Aorta (tissue), 5 donors: ENCODE measurements at places on chromosomes 3 and 15. TPM values are rescaled to one million over a fixed set of nuclear protein-coding genes. Genes with fewer than 3 reads are reported as not detected.

SATB1 gene
- total RNA-seq: 41.1 TPM

SLC22A13 gene
- total RNA-seq: 1.3 TPM

CCDC80 gene
- 1,615 TPM for total RNA-seq

TMEM207 gene
- not detected for total RNA-seq

RBPMS2 gene
- total RNA-seq: 6.9 TPM

BSN gene
- total RNA-seq: 0.75 TPM

TRPC1 gene
- total RNA-seq: 29.2 TPM

DAPK2 gene
- 8.0 TPM for total RNA-seq

GPR156 gene
- 0.42 TPM for total RNA-seq

SEMA3G gene
- 23.8 TPM for total RNA-seq

TLR9 gene
- 0.42 TPM for total RNA-seq

GPR149 gene
- total RNA-seq: not detected

SAMD7 gene
- not detected for total RNA-seq

ARGFX gene
- not detected for total RNA-seq

- H3K4me3 ChIP-seq: no peak overlapping the region
- H3K36me3 ChIP-seq: no peaks in the 10 kb centered on the region
- H3K27ac ChIP-seq: no peak overlapping the region
Observed at GRCh38 chr3:172643506-172644179, 67.2 kb downstream of the NCEH1 start.

DNA sequence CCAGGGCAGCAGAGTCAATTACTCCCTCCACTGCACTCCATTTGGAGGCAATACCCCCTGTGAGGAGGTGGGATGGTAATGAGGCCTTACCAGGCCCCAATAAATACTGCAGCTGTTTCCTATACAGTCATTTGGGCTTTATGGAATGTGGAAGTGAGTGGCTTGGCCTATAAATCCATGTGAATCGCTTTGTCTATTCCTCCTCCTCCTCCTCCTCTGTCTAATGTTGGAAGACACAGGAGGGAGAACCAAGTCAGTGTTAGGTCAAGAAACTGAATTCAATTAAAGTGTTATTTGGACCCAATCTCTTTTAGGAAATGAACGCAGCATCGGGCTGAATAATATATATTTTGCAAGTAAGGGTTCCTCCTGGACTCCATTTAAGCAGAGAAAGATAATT, 17.3 kb upstream of the SRGAP3 start:
- no peaks in the 10 kb centered on the region for H3K4me1 ChIP-seq
- H3K4me3 ChIP-seq: no peak overlapping the region
- no peaks in the 10 kb centered on the region for H3K27me3 ChIP-seq
- no peaks in the 10 kb centered on the region for H3K36me3 ChIP-seq
- no peak for DNase-seq
- H3K27ac ChIP-seq: no peak overlapping the region

DNA sequence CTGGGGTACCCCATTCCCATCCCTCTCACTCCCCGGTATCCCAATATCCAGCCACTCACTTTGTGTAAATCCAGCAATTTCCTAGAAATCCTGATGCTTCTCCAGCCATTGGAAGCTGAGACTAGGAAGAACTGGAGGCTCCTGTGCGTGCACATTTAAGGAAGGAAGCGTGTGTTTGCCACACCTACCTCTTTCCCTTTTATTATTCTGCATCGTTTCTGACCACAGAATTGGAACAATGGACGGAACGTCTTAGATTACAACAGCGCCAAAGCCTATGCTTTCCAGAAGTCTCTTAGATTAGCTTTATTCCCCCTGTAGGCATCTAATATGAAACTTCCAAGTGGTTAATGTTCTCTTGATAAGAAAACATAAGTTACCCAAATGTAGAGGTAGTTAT, 234.8 kb upstream of the TRIM42 start:
- H3K4me3 ChIP-seq: no peak overlapping the region
- DNase-seq: no peak
- no peaks in the 10 kb centered on the region for H3K27me3 ChIP-seq
- H3K36me3 ChIP-seq: no peaks in the 10 kb centered on the region

DNA sequence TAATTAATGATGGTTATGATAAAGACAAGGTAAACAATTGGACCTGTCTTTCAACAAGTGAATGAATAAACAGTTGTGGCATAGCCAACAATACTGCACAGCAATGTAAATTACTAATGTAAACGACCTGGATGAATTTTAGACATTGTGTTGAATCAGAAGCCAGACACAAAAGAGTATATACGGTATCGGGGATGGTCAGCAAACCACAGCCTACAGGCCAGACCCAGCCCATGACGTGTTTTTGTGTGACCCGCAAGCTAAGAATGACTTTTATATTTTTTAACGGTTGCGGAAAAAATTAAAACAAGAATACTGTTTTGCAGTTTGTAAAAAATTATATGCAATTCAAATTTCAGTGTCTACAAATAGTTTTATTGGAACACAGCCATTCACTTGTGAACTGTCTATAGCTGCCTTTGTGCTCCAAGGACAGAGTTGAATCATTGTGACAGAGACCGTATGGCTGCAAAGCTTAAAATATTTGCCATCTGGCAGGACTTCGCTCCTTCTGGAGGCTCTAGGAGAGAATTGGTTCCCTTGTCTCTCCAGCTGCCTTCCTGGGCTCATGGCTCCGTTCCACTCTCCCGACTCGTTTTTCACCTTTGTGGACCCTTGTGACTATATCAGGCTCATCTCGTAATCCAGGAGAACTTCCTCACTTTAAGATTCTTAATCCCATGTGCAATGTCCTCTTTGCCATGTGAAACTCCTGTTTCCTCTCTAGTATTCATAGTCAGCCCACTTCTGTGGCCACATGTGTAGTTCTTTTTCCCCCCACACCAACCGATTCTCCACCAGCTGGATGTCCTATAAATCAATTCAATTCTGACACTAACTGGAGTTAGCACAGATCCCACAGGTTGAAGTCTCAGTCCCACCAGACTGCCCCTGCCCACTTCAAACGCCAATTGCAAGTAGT, 72.7 kb downstream of the CMTM8 start:
- H3K27ac ChIP-seq: no peak overlapping the region
- no peaks in the 10 kb centered on the region for H3K27me3 ChIP-seq
- no peaks in the 10 kb centered on the region for H3K36me3 ChIP-seq
- H3K4me1 ChIP-seq: no peaks in the 10 kb centered on the region

DNA sequence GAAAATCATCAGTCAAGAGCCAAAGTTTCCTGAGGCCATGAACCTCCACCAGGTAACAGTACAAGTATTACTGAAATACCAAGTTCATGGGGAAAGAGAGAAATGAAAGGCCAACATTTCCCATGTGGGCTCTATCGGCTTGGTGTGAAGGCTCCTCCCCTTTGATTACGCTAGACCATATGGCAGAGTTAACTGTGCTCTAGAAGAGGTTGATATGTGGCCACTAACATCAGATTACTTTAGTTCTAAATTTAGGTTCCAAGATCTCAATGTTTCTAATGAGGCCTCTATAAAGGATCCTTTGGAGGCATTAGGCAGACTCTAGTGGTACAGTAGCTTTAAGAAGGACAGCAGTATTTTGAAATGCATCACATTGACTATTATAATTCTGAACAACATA, 127.1 kb downstream of the SEMA6D start:
- no peaks in the 10 kb centered on the region for H3K36me3 ChIP-seq
- H3K27ac ChIP-seq: no peak overlapping the region
- no peaks in the 10 kb centered on the region for H3K4me1 ChIP-seq
- H3K27me3 ChIP-seq: no peaks in the 10 kb centered on the region
- no peak for DNase-seq
- H3K4me3 ChIP-seq: no peak overlapping the region

GRCh38 chr15:70095408-70096214, 2.1 kb downstream of the TLE3 start:
- no peaks in the 10 kb centered on the region for H3K27me3 ChIP-seq
- peak; percentile 79 for DNase-seq
- no peaks in the 10 kb centered on the region for H3K36me3 ChIP-seq
- H3K27ac ChIP-seq: no peak overlapping the region
- H3K4me3 ChIP-seq: peak overlapping the region; percentile 51

DNA sequence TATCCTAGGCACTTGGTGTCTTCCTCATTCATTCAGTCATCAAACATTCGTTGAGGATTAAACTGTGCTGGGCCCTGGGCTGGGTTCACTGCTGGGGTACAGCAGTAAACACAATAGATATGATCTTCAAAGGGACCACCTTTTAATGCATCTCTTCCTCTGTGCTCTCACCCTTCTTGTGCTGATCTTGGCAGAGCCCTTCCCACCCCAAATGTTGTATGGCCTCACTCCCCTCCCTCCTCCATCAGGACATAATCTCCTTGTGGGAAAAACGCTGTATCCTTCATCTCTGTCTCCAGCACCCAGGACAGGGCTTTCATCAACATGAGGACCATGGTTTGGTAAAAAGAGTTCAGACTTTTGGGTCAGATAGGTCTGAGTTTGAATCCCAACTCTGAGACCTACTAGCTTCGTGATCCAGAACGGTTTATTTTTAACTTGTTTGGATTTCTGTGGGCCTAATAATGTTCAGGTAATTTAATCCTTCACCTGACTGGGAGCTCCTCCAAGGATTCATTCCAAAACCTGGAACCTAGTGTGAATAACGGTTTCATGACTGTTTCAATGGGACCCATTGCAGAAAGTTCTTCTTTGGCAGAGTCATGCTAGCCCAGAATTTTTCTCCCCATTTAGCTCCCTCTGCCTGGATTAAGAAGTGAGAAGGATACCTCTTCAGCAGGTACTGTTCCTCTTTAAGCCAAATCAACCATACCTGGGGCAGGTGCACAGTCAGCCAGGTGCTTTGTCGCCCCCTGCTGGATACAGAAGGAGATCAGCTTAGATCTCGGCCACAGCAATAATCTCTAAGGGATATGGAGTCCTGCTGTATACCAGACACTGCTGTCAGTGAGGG, 5.2 kb upstream of the WNT7A start:
- DNase-seq: no peak
- H3K27ac ChIP-seq: no peak overlapping the region
- H3K4me1 ChIP-seq: no peaks in the 10 kb centered on the region
- H3K27me3 ChIP-seq: no peaks in the 10 kb centered on the region

GRCh38 chr15:59371458-59372351, 966 bp downstream of the MYO1E start:
- no peak for DNase-seq
- H3K27me3 ChIP-seq: no peaks in the 10 kb centered on the region
- H3K27ac ChIP-seq: peak overlapping the region; percentile 93
- H3K4me3 ChIP-seq: peak overlapping the region; percentile 95
- no peaks in the 10 kb centered on the region for H3K36me3 ChIP-seq

GRCh38 chr3:142429582-142429981, 18.3 kb downstream of the XRN1 start:
- H3K36me3 ChIP-seq: peaks cover 4% of the 10 kb centered on the region
- no peaks in the 10 kb centered on the region for H3K4me1 ChIP-seq
- H3K27me3 ChIP-seq: no peaks in the 10 kb centered on the region
- DNase-seq: no peak

GRCh38 chr3:1534252-1534651, 441.4 kb downstream of the CNTN6 start:
- H3K4me1 ChIP-seq: no peaks in the 10 kb centered on the region
- H3K27me3 ChIP-seq: no peaks in the 10 kb centered on the region
- DNase-seq: no peak
- H3K27ac ChIP-seq: no peak overlapping the region

DNA sequence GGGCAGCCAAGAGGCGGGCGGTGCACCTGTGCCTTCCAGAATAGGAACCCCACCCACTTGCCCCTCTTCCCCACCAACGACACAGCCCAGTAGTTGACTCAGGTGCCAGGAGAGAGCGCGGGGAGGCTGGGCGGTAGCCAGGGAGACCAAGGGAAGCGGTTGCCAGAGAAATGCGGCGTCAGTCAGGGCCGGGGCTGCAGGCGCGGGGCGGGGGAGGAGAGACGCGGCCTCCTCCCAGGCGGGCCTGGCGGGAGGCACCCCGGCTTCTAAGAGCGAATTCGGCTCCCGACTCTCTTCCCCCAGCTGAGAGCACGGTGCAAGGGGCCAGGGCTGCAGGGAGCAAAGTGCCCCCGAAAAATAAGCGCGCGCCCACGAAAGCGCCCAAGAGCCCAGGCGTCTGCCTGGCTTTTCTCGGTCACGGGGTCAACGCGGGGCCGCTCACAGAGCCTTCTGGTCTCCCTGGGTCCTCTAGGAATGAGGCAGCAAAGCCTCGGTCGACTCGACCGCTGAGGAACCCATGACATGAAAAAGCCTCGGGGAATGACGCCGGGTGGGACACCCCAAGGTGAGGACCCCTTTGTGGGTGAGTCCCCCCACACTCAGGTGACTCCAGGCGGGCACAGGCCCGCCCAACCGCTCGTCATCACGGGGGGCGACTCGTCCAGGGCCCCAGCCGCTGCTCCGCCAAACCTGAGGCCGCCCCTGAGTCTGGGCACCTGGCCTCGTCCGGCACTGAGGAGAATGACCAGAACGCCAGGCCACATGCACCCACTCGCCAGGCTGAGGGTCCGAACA, 716 bp downstream of the CPEB1 start:
- no peaks in the 10 kb centered on the region for H3K27me3 ChIP-seq
- DNase-seq: no peak
- no peaks in the 10 kb centered on the region for H3K36me3 ChIP-seq
- H3K4me3 ChIP-seq: no peak overlapping the region

- H3K4me1 ChIP-seq: no peaks in the 10 kb centered on the region
- no peak for DNase-seq
Observed at GRCh38 chr3:193617628-193618027, 24.6 kb downstream of the OPA1 start.

DNA sequence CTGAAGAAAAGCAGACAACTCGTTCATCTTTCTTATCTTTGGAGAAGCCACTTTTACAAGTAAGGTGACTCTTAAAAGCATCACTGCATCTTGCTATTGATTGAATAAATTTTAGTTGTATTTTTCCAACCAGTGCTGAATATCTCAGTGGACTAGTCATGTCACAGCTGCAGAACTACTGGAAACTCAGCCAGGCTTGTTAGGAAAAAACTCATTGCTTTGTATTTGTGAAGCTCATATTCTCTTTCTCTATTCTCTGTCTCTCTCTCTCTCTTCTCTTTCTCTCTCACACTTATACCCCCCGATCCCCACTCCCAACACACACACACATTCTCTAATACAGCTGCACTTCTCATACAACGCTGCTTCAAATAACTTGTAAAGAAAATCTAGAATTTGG, 104.3 kb downstream of the WDR76 start:
- DNase-seq: no peak

DNA sequence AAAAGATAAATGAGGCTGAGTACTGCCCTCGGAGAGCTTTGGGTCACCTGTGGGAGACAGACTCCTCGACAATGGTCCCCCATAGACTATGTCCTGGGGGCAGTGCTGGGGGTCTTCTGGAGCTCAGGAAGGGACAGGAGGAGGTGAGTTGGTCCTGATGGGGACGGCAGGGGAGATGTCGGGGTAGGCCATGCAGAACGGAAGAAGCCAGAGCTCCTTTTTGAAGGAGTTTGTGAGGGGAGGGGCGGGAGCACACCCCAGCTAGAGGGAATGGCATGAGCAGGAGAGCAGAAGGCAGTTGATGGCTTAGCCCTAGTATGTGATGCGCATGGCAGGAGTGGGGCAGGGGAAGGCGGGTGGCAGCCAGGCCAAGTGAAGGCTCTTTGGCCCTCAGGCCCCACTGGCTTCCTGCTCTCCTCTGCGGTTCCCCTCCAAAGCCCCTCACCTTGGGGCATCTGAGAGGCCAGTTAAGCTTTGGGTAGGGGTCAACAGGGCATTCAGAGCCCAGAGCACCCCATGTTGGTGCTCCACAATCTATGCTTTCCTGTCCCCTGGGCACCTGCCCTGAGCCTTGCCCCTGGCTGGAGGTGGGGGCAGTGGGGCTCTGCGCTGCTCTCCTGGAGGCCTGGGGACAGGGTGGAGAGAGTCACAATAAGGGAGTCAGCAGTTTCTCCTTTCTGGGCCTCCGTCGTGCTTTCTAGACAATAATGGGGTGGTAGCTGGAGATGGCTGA, 179.3 kb downstream of the SMAD6 start:
- no peak for DNase-seq
- H3K4me3 ChIP-seq: no peak overlapping the region
- H3K27ac ChIP-seq: peak overlapping the region; percentile 10
- no peaks in the 10 kb centered on the region for H3K27me3 ChIP-seq
- H3K36me3 ChIP-seq: no peaks in the 10 kb centered on the region
